ENCODE measurements at places on chromosomes 2 and 18.
A peak's percentile ranks its signal among the peaks of the same experiment; 100 is the strongest.

DNA sequence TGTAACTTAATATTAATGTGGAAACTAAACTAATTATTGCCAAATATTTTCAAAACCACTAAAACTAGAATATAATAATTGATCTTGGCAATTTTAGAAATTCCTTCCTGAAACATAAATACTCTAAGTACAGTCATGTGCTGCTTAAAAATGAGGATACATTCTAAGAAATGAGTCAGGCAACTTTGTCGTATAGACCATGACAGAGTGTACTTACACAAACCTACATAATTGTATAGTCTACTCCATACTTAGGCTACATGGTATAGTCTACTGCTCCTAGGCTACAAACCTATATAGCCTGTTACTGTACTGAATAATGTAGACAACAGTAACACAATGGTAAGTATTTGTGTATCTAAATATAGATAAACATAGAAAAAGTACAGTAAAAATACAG is 27.6 kb downstream of the FEZ2 start:
- DNase-seq = no peak

DNA sequence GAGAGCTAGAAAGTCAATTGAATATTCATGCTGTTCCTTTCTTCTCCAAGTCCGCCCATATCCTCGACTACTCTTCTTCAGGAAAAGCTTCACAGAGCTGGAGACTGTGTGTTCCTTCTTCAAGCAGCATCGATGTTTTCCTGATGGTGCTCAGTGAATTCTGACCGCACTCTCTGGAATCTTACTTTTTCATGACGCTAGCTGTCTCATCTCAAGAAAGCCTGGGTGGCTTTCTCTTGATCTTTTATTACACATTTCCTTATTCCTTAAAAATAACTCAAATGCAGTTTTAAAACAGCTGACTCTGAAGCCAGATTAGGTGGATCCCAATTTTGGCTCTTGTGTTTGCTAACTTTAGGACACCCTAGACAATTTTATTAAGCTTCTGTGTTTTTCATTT is 1245.1 kb upstream of the LRRTM1 start:
- DNase-seq = no peak

GRCh38 chr2:224366267-224366844 is 35.6 kb downstream of the FAM124B start:
- no peak for DNase-seq

GRCh38 chr2:96764253-96764637 is 3.5 kb downstream of the CNNM4 start:
- DNase-seq = no peak

GRCh38 chr18:62919109-62919838 is 203.9 kb downstream of the PHLPP1 start:
- DNase-seq = no peak

DNA sequence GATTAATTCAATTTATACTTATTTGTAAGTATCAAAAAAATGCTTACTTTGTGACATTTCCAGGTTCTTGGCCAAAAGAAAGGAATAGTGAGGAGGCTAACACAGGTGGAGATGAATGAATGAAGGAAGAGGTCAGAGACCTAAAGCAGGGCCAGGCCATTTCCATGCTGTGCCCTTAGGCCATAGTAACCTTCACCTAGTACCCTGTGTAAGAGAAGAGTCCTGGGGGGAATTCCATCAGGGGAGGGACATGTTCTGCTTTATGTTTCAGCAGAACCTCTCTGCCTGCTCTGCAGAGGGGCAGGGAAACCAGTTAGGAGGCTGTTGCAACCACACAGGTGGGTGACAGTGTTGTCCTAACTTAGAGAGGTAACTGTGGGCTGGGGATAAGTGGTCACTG is 204.2 kb upstream of the CDH20 start:
- no peak for DNase-seq

- no peak for DNase-seq
Observed at GRCh38 chr2:70995426-70995729, 705 bp upstream of the TEX261 start.

GRCh38 chr2:27747827-27748352 is 23.6 kb upstream of the MRPL33 start:
- no peak for DNase-seq

DNA sequence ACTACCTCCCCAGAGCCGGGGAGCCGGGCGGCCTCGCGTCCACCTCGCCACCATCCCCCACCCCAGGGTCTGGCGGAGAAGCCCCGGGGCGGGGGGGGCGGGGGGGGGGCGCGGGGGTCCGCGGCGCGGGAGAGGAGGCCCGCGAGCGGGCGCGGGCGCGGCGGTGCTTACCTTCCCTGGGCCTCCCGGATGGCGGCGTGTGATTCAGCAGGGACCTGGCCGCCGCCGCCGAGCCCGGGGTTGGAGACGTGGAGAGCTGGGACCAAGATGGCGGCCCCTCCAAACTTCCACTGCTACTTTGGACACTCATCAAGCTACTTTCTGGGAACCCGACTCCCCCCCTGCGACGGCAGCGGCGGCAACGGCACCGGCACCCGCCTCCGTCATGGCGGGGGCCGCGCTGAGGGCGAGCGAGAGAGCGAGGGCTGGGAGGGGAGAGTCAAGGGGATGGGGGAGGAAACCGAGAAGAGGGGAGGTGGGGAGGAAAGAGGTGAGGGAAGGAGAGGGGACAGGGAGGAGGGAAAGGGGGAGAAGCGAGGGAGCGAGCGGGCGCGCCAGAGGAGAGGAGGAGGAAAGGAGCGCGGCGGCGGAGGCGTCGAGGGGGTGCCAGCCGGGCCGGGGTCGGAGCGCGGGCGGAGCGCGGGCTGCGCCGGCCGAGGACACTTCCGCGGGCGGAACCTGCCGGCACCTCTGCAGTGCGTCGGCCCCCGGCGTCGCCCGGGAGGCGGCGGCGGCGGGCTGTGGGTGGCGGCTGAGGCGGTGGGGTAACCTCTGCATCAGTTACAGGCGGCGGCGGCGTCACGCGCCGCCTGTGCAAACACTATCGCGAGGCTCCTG is at the start of gene TLK1:
Gene TLK1, minus strand, starts transcription at position 775 of the 837 bp plus-strand sequence. Its CDS starts 465 bp downstream, at position 310.
- peak; percentile 71 for DNase-seq

DNA sequence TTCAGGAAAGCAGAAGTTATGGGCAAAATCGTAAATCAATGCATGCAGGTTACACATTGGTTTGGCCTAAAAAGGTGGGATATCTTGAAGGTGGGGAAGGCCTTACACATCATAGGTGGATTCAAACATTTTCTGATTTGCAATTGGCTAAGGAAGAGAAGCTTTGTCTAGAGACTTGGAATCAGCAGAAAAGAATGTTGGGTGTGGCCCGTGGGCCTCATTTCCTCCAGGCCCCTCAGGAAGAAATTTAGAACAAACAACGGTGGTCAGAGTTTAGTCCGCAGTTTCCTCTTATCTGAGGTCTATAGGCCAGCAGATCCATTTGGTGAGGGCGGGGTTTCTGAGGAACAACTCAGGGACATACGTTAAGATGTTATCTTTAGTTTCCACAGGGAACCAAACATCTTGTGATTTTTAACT is 50.9 kb upstream of the AFF3 start:
- no peak for DNase-seq

DNA sequence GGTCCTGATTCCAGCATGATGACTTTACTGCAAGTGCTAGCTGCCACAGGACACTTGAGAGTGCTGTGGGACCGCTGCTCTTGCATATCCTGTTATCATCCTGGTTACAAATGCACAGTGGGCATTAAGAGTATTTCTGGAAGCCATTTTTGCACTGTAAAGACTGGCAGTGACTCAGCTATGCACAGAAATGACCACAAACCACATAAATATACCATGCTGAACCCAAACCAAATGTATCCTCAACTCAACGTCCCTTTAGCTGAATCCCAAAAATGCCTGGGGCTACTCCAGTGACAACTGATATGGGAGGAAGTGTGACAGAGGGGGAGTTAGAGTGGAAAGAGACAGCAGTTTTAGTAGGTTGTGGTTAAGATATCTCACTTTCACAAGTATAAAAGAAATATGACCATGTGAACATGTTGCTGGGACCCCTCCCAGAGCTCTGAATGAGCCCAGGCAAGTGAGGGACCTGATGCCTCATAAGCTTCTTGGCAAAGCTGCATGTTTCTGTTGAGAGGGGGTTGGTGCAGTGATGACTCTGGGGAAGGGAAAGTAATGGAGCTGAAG is 37.3 kb downstream of the RHBDD1 start:
- no peak for DNase-seq

DNA sequence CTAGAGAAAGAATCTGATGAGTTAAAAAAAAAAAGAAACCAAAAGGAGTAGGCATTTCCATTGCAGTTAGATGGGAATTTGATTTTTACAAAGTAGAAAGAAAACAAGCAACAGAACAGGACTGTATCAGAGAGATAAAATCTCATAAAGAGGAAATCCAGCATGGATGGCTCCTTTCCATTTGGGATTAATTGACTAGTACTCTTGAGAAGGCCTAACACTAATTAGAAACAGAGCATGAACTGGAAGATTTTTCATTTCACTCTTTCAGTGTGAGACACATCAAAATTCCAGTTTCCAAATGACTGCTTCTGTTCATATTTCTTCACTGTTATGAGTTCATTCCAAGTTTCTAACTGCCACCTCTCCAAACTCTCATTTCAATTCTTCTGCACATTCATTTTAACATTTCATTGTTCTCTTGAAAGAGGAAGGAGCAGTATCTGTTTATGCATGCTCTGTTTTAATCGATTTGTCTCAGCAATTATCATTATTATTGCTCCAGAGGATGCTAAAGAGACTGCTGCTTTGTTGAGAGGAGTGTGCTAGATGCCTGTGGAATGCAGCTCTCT is 108.8 kb upstream of the PIEZO2 start:
- no peak for DNase-seq

DNA sequence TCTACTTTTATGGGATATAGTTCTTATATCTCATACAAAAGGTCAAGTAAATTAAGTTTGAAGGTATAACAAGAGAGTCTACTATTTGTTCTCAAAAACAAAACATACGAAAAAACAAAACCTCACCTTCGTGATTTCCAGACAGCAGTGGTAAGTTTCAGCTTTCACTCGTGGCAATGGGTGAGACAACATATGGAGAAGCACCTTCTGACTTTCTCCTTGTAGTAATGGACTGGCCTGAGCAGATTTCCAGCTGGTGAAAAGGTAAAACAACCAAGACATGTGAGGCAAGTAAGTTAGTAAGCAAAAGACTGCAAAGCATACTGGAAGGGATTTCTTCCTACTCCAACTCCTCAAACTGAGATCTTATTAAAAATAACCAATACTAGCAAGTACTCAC is 39.6 kb downstream of the RTTN start:
- no peak for DNase-seq

DNA sequence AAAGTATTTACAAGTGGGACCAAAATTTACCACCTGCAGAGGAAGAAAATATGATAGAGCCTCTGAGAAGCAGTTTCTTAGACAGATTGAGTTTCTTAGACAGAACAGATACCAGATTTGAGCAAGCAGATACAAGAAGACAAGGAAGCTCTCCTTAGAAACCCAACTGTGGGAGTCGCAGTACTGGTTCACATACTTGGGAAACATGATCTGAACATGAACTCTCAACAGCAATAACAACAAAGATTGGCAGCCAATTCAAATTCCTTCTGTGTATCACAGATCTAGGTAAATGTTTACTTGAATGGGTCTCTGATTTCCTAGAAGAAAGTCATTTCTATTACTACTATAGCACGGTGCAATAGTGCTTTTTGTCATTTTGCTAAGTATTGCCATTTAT is 82.1 kb downstream of the OLA1 start:
- no peak for DNase-seq

GRCh38 chr18:49813069-49813318 is 339 bp downstream of the ACAA2 start:
- DNase-seq = peak; percentile 73

GRCh38 chr2:43274055-43274454 is 47.6 kb upstream of the ZFP36L2 start:
- DNase-seq = no peak

DNA sequence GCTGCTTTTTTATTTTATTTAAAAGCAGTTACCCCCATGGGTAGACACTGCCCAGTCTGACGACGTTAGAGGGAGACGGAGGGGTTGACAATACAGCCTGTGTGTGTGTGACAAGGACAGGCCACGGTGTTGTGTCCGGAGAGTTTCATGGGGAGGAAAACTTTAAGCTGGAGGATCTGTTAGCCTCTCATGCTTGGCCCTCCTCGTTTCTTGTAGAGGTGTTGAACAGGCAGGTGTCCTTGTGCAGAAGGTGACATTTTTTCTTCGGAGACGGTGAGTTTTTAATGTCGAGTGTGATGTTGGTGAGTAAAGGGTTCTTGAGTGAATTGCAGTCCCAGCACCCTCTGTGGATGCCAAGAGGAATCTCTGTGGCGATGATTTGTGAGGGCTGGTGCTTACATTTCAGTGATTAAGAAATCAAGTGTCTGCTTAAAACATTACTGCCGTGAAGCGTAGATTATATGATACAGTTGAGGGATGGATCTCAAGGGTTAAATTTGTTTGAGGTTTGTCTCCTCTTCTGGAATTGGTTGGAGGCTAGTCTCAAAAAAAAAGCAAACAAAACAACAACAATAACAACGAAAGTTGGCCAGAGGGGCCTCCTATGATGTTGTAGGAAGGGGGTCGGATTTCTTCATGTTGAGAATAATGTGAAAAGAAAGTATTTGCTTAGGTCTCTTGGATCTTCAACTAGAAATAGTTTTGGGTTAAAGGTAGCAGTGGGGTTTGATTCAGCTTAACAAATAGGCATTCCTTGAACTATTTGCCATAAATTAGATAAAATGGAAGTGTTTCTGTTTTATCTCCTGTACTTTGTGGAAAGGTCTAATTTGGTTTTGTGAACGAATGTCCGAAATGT is 1.6 kb downstream of the NCOA1 start:
- no peak for DNase-seq

- DNase-seq = no peak
Observed at GRCh38 chr2:213068676-213069359, 82.6 kb downstream of the IKZF2 start.

GRCh38 chr2:204635478-204635877 is 90.2 kb downstream of the PARD3B start:
- no peak for DNase-seq

DNA sequence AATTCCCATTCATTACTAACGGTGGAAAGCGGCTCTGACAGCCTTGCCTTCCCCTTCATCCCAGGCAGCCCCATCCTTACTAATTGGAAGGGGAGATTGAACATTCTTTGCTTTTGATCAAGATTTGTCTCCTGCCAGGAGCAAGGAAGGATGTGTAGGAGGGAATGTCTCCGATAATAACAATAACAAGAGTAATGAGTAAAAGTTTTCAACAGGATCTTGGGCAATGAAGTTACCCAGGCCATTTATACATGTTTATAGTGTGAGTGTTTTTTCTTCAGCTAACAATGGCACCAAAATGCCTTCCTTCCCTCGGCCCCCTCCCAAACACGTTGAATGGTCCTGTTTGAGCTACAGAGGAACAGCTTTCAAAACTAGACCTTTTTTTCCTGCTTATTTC is 83.8 kb downstream of the GATA6 start:
- no peak for DNase-seq

GRCh38 chr2:30146337-30147195 is at the start of gene YPEL5:
Gene YPEL5 (plus strand): TSS chr2:30147007. CDS start chr2:30156652, 9,645 bp downstream.
- peak; percentile 99 for DNase-seq

DNA sequence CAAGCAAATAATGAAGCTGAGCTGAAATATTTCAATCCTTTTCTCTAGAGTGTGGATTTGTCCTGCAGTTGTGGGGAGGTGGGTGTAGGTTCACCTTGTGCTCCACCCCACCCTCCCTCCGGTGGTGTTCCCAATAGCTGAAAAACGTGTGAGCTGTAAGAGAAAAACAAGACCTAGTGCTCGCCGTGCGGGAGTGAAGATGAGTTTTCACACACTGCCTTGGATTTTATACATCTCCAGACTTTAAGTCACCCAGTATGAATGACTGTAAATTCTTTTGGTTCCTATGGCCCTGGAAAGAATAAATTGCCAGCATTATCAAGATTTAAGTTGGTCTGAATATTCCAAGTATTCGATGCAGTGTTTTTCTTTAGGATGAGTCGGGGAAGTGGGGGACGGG is 1.9 kb upstream of the SOX11 start:
- no peak for DNase-seq

GRCh38 chr2:120118018-120118417 is 105.1 kb downstream of the EPB41L5 start:
- DNase-seq = no peak

Data from heart left ventricle (tissue), 16 donors.